ENCODE measurements at places on chromosomes 6 and 20.

GRCh38 chr20:42688576-42688975 is 501.1 kb downstream of the PTPRT start:
- DNase-seq = no peak

DNA sequence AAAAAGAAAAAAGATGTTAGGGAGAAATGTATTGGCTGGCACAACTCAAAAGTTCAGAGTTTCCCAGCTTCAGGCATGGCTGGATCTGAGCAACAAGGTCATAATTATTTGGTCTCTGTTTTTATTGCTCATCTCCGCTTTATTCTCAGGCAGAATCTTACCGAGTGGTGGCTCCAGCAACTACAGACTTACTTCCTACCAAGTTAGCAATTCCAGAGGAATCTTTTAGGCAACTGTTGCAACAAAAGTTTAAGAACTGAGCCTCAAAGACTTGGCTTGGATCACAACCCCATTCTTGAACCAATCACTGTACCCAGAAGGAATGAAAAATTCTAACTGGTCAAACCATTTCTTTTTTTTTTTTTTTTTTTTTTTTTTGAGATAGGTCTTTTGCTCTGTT is 35.5 kb upstream of the NCOA3 start:
- no peak for DNase-seq

DNA sequence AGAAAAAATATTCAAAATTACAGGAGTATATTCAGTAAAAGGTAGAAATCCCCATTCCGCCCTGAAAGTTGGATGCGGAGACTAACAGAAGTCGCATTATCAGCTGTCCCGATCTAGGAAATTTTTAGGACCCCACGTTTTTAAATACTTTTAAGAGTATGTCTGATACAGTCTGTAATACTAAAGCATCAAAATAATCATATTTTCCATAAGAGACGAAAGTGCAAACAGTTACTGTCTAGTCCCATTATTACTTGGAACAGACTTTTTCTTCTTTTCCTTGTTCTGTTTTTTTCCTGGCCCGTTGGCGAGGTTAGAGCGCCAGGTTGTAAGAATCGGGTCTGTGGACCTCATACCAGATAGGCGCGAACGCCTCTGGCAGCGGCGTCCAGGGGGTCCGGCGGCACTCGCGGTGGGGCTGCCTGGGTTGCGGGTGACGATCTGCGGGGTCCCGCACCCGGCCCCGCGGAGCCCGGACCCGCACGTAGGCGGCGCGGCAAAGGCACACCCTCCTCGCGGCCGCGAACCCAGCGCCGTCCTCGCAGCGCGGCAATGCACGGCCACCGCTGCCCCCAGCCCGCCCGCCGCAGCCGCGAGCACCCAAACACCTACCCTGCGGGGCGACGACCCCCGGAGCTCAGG is 460 bp downstream of the PLAGL1 start:
- DNase-seq = no peak

DNA sequence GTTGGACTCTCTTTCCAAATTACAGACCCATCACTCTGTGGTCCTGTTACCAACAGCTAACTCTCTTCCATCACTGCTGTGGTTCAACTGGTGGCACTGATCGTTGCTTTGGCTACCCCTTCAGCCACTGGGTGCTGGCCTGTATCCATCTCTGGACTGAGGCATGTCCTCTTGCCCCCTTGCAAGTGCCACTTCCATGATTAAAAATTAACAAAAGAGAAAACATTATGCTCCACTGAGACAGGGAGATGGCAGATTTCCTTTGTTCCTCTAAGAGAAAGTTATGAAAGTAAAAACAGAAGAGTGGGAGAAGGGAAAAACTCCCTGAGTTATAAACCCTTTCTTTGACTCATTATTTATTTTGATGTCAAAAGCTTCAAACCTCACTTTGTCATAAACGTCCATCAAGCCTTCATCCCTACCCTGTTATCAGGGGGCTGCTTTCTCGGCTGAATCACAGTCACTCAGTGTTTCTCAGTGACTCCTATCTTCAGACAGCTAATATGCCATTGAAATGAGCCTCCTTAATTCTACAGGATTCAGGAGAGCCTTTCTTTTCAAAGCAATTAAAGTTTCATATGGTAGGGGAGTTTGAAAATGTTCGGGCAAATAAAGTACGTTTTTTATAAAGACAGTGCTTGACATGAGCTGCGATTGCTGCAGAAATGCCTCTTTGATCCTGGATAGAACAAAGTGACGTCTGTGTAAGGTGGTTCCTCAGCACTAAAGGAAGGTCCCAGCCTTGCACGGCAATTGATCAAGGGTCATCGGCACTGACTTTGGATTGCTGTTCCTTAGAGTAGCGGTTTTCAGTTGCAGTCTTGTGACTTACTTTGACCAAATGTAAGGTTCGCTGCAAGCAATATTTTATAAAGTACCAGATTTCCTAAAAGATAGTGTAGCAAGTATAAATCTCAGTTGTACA is 49.9 kb upstream of the PBOV1 start:
- DNase-seq = no peak

- DNase-seq = peak; percentile 14
Measured at GRCh38 chr6:111377558-111378120, 105.4 kb downstream of the REV3L start.

Measured in trophoblast cell (in vitro differentiated cells and primary cell).